ENCODE measurements at places on chromosomes 7 and 10.

DNA sequence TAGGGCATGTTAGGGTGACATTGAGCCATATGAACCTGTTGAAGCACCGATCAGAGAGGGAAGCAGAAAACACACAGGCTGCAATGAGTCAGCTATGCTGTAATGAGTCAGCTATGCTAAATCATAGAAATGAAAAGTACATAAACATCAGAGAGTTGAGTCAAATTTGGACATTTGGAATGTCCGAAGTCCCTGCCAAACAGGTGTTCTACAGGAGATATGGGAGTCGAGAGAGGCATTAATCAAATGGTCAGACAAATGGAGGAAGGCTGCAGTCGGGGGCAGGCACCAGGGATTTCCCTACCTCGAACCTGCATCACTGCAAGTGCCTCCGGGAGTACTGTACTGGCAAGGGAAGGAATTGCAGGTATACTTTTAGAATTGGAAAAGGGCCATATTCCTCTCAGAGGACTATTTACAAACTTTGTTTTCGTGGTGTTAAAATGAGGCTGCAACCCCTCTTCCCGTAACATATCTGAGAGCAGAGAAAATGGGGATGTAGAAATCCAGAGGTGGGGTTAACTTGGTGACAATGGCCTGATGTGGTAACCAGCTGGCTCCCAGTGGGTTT, 8.8 kb upstream of the ZC3HAV1 start:
- DNase-seq = no peak

GRCh38 chr7:13988065-13988464, 1.4 kb downstream of the ETV1 start:
- DNase-seq = no peak

- no peak for DNase-seq
Observed at GRCh38 chr7:13897819-13898218, 91.6 kb downstream of the ETV1 start.

GRCh38 chr10:124703778-124704427, 40.3 kb downstream of the FAM53B start:
- no peak for DNase-seq

- peak; percentile 3 for DNase-seq
Observed at GRCh38 chr7:159098424-159098786, 46.3 kb downstream of the VIPR2 start.

DNA sequence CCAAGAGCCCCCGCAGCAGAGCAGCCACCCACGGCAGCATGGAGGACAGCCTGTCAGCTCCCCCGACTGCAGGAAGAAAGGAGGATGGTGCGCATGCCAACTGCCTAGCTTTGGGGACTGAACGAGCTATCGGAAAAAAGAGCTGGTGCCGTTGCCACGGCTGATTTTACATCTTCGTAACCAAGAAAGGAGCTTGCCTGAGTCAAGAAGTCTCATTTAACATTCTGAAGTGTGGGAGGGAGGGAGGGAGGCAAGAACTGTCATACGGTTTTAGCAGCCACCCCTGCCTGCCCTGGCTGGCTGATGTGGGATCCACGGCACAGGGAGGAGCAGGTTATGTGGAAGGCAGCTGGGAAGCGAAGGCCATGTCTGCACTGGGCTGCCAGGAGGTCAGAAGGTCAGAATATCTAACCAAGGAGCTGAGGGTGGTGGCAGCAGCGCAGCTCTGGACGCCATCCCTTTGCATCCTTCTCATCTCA, 74.7 kb upstream of the CAMK2B start:
- DNase-seq = no peak

GRCh38 chr7:128110641-128111364, 79.6 kb upstream of the LRRC4 start:
- DNase-seq = no peak

DNA sequence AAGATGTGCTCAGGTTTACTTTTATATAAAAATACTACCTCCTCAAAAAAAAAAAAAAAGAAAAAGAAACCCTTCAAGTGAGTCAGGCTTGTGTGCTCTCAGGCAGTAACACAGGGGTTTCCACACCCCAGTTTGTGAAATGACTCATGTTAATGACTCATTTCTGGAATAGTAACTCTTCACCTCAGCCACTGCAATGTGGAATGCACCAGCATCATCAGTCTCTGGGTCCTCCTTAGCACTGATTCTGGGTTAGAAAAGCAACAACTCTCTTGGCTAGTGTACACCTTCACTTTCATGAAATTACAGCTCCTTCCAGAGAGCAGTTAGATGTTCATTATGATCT, 110.6 kb downstream of the EMX2 start:
- DNase-seq = no peak

- no peak for DNase-seq
Observed at GRCh38 chr10:122674781-122675180, 24.9 kb downstream of the C10orf120 start.

DNA sequence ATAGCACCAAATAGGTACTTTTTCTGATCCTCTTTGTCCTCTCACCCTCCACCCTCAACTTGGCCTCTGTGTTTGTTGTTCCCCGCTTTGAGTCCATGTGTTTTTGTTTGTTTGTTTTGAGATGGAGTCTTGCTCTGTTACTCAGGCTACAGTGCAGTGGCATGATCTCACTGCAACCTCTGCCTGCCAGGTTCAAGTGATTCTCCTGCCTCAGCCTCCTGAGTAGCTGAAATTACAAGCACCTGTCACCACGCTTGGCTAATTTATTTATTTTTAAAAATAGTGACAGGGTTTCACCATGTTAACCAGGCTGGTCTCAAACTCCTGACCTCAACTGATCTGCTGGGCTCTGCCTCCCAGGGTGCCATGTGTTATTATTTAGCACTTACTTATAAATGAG, 5.3 kb downstream of the ZNF273 start:
- DNase-seq = no peak

Data from WERI-Rb-1 (cell line).